ENCODE measurements at places on chromosomes 4 and X. TPM values are rescaled to one million over a fixed set of nuclear protein-coding genes. Genes with fewer than 3 reads are reported as not detected.

SPANXB1 gene
- total RNA-seq: not detected

PLAC1 gene
- not detected for total RNA-seq

CLNK gene
- 0.20 TPM for total RNA-seq

CFAP47 gene
- total RNA-seq: not detected

ARR3 gene
- not detected for total RNA-seq

- no peak for DNase-seq
These were observed 1.3 kb upstream of the TMEM154 start for GRCh38 chr4:152680988-152681603.

- no peak for DNase-seq
These were observed 15.9 kb downstream of the RGS12 start for GRCh38 chr4:3308691-3309090.

GRCh38 chr4:73442275-73442674, 6.3 kb downstream of the AFP start:
- no peak for DNase-seq

- no peak for DNase-seq
These were observed 38.2 kb downstream of the HPGDS start for GRCh38 chr4:94304365-94304971.

DNA sequence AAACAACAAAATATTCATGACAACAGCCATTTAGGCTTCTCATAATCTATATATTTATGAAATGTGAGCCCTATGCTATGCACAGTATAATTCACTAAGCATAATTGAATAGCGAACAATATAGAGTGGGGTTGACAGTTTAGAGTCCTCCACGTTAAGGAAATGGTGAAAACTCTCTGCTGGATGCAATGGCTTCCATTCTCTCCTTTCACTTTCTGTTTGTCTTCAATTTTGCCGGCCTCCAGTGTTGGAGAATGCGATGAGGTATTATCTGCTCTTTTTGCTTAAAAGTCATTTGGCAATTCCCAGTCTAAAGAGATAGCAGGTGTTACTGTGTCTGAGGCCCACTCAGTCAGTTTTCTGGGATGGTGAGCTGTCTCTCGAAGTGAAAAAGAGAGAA, 52.1 kb downstream of the NPY5R start:
- no peak for DNase-seq

- DNase-seq: no peak
These were observed 28.6 kb upstream of the CYP2U1 start for GRCh38 chr4:107902715-107903114.

GRCh38 chr4:151771664-151772063, 10.9 kb upstream of the GATB start:
- no peak for DNase-seq

GRCh38 chr4:10983268-10983667, 298.7 kb upstream of the CLNK start:
- DNase-seq: no peak

DNA sequence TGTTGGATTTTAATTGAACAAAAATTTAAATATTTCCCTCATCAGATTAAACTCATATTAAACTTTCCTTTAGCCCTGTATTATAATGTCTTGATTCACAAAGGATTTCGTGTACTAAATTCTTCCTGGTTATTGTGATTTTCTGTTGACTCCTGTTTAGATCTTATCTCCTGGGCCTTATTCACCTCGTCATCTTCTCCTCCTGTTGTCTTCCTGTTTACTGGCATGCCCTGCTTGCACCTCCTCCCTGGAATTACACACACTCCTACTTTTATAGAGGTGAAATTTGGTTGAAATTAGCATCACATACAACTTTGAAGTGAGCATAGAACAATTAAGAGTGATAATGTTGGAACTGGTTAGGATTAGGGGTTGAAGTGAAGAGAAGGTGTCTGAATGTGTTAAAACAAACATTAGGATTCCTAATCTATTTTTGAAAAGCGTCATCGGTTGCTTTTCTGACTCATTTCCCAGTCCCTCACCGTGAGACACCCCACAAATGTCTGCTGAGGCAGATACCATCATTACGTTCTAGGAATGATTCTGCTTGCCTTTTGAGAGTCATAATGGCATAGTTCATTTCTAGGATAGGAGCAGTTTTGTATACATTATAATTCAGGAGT, 32.5 kb downstream of the TLL1 start:
- DNase-seq: no peak

- DNase-seq: no peak
These were observed 9.8 kb downstream of the PDLIM5 start for GRCh38 chr4:94461506-94461905.

- no peak for DNase-seq
These were observed 69.3 kb downstream of the YIPF6 start for GRCh38 chrX:68568136-68568535.

DNA sequence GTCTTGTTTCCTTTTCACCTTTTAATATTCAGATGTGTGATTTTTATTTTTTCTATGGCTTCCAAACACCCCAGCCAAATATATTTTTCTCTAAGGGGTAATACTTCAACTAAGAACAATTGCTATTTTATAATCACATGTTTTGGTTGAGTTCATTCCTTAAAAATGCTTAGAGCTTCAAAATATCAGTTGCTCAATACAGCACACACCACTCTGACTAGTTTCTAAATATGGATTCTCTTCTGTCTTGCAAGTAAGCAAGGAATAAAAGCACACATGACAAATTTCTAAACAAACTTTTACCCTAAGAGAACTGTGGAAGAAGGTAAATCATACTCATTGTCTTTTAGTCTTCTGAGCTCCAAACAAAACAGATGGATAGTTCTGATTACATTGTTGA, 27.2 kb downstream of the ANTXR2 start:
- DNase-seq: no peak

GRCh38 chrX:13837290-13837745, 20.4 kb upstream of the GPM6B start:
- no peak for DNase-seq

DNA sequence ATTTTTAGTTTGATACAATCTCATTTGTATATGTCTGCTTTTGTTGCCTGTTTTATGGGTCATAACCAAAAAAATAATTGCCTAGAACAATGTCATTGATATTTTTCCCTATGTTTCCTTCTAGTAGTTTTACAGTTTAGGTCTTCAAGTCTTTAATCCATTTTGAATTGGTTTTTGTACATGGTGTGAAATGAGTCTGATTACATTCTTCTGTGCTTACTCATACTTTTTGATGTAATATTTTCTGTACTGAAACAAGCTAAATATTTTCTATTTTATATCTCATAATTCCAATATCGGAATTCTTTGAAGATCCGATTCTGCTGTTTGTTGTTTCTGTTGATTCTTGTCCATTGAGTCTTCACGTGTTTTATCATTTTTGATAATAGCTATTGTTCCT, 10.6 kb downstream of the TMEM156 start:
- DNase-seq: no peak

DNA sequence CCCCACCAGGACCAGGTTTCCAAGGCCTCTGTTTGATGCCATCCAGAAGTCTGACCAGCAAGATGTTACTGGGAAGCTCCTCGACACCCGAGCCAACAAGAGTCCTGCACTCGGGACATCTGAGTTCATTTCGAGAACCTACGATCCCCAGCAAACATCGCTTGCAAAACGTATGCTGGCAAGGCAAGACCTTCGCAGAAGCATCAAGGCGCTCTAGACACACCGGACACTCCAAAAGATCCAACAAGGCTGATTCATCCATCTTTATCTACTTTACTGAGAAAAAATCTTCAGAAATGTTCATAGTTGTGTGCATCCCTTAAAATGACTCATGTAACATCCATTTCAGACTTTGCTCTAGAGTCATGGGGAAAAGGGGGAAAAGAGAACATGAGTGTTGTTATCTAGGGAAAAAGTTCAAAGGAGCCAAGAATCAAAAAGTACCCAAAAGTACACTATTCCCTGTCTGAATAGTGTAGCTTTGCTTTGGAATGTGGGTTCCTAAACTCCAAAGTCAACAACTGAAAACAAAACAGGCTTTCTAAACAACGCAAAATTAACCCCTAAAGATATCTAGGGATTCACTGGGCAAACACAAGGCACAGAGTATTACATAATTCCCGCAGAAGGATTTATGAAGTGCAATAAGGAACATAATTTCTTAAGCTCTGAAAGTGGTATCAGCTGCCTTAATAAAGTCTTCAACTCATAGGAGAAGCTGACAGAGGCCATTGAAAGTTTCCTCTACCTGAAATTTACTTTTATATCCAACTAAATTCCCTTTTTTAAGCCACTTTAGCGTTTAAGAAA, 1.6 kb downstream of the SH3RF1 start:
- DNase-seq: no peak

All from T-cell (primary cell).